ENCODE measurements at places on chromosomes 1 and 21.

GRCh38 chr1:23483321-23484252 lies at the start of gene ASAP3:
Gene ASAP3, minus strand, starts transcription at chr1:23484179. Its CDS starts 46 bp downstream, at chr1:23484133.
- peak; percentile 40 for DNase-seq

GRCh38 chr1:235527196-235527814 lies 23.1 kb upstream of the B3GALNT2 start:
- no peak for DNase-seq

- no peak for DNase-seq
Observed at GRCh38 chr1:68174738-68175113, 57.6 kb downstream of the WLS start.

DNA sequence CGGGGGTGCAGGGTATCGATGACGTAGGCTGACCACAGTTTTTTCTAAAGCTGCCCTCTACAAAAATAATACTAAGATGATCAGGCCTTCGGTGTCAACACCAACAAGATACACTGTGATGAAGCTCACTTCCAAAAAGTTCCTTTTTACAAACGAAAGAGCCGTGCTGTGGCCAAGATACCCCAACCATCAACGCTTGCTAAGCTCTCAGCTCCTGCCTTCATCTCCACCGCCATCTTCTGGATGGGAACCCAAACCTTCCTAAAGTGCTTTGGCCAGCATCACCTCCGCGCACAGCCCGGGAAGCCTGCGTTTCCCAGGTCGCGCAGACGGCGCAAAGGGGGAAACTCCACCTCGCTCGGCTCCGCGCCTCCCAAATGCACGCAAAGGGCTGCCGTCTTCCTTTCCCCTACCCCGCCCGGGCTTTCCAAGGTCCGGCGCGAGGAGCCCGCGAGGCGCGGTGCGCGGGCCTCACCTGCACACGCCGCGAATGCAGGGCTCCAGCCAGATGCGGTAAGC lies 541 bp downstream of the USP48 start:
- DNase-seq: no peak

GRCh38 chr1:183872403-183872802 lies 67.5 kb downstream of the RGL1 start:
- DNase-seq: no peak

- no peak for DNase-seq
Observed at GRCh38 chr1:51423073-51423821, 92.9 kb upstream of the TTC39A start.

DNA sequence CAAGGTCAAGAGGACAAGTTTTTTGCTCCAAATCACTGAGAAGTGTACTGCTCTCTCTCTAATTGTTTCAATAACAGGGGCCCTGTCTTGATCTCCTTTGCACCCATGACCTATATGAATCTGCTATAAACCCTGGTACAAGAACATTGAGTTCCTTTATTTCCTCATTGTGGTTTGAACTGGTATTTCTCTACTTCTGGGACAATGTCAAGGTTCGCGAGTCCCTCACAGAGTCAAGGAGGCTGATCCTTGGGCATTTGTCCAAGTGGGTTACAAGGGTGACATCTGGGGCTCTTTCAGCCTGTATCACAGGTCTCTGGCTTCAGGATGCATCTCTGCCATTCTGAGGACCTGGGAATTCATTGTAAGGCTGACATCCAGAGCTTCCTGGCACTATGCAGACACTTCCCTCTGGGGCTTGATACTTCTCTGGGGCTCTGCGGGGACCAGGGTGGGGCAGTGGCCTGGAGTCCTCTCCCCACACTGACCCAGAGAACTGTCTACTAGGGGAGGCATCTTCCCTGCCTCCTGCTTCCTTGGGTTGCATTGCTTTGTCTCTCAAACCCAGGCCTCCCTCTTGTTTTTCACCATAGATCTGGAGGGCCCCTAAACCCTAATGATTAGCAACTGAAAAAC lies 22.5 kb upstream of the ZNF648 start:
- no peak for DNase-seq

- no peak for DNase-seq
Observed at GRCh38 chr1:234168061-234168724, 205.1 kb upstream of the COA6 start.

DNA sequence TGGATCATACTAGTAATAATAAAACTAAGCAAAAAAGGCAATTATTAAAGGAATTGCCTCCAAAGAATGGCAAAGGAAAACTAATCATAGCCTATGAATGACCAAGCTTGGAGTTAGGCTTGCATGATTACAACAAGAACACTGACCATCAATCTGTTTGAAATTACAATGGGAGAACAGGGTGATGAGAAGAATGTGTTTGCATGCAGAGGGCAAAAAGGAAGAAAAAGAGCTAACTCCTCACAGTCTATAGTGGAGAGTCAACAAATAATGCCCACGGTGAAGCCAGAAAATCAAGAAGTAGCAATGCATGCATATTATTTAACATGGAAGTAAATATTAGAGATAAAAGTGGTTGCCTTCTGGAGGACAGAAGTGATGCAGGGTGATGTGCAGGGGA lies 71.8 kb downstream of the COLGALT2 start:
- no peak for DNase-seq

- no peak for DNase-seq
Observed at GRCh38 chr1:203238535-203238934, 9.1 kb upstream of the CHIT1 start.

- no peak for DNase-seq
Observed at GRCh38 chr1:90564164-90564563, 152.9 kb downstream of the BARHL2 start.

GRCh38 chr1:10242811-10243210 lies 32.4 kb downstream of the KIF1B start:
- no peak for DNase-seq

- DNase-seq: no peak
Observed at GRCh38 chr1:247453245-247453644, 4.7 kb downstream of the OR2B11 start.

DNA sequence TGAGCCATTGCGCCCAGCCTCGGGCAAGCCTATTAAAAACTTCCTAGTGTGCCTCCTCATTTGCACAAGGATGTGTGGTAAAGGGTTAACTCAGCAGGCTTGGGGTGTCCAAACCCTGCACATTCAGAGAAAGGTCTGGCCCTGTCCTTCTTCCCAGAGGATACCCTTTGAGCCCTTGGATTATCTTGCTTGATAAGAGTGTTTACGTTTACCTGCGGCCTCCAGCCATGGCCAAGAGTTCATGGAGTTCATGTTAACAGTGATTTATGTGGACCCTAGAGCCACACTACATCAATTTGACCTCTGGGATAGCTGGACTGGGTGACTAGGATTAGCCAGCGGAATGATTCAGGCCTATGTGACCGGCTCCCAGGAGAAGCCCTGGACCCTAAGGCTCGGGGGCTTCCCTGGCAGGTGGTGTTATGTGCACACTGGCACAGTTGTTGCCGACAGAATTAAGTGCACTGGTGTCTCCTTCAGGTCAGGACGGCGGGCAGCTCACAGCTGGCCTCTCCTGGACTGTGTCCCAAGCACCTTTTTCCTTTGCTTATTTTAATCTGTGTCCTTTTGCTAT lies 7.7 kb upstream of the TCP10L start:
- no peak for DNase-seq

- DNase-seq: no peak
Observed at GRCh38 chr1:87523466-87523865, 194.8 kb downstream of the LMO4 start.

DNA sequence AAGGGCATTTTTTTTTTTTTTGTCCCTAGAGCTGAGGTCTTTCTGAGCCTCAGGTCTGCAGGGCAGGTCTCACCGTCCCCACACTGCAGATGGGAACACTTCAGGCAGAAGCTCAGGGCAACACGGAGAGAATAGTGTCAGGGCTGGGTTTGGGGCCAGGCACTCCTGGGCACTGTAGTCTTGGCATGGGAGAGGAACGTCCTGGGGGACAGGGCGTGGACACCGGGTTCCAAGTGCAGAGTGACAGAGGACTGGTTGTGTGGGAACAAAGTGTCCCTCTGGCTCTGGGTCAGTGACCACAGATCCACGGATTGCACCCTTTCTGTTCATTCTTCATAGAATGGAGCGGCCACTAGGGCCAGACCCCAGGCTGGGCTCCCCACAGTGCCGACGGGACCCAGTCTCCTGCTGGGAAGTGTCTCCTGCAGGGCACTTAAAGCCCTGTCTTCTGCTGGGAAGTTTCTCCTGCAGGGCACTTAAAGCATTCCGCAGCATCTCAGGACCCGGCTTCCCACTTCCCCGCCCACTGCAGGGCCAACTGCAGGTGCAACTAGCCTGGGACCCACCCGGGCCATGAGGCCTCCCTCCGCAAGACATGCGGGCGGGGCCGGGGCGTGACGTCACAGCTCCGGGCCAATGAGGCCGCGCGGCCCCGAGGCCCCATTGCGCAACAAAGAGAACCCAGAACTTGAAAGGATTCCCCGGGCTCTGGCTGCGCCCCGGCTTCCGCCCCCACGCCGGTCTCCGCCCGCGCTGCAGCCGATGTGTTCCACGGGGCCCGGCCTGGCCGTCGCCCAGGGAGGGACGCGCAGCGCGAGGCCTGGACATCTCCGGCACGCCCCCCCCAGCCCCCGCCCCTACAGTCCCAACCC lies 1.2 kb downstream of the GPR153 start:
- DNase-seq: peak; percentile 69

DNA sequence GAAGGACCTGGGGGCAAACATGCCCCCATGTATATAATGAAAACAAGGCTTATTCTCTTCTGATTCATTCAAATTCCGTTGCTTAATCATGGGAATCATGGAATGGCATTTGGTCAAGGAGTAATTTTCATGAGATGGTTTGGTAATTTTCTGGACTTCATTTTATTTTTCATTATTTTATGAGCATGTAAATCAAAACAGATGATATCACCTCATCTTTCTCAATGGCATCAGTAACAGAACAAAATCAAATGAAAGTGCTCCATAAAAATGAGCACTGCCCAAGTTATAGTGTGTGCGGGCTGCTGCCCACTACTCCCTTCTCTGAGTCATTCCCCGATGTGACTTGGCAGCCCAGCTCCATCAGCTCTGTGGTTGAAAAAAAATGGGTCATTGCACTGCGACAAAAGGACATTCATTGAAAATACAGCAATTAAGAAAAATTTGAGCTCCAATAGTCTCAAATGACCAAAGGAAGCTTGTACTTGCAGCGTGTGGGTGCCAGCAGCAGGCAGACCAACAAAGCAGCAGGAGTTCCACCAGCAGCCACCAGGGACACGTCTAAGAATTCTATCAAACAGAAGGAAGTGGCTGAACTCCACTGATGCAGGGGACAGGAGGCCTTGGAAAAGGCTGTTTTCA lies 84.3 kb upstream of the VAV3 start:
- no peak for DNase-seq

GRCh38 chr1:8862528-8862927 lies 16.0 kb downstream of the ENO1 start:
- DNase-seq: peak; percentile 45

DNA sequence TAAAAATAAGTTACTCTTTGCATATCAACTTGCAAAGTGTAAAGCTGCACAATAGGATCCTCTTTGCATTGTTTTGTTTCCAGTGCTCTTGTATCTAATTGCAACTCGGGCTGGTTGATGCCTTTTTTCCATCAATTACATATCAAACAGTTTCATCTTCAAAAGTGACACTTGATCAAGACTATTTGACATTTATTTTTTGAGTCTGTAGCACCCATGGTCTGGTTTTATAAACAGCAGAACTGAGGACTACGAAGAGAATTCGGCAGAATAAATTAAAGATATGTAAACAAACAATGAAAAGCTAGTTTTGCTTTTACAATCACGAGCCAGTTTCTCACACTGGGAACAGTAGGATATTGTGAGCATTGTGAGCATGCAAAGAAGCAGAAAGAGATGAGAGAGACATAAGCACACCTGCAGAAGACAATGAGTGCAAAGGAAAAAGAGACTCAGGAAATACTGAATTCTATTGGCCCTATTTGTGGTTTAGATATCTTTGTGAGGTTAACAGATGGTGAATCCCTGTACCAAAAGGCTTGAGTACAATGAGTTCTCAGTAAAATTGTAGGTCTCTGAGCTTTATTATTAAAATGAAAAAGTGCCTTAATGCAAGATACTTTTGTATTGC lies 45.4 kb downstream of the RPL5 start:
- DNase-seq: no peak

DNA sequence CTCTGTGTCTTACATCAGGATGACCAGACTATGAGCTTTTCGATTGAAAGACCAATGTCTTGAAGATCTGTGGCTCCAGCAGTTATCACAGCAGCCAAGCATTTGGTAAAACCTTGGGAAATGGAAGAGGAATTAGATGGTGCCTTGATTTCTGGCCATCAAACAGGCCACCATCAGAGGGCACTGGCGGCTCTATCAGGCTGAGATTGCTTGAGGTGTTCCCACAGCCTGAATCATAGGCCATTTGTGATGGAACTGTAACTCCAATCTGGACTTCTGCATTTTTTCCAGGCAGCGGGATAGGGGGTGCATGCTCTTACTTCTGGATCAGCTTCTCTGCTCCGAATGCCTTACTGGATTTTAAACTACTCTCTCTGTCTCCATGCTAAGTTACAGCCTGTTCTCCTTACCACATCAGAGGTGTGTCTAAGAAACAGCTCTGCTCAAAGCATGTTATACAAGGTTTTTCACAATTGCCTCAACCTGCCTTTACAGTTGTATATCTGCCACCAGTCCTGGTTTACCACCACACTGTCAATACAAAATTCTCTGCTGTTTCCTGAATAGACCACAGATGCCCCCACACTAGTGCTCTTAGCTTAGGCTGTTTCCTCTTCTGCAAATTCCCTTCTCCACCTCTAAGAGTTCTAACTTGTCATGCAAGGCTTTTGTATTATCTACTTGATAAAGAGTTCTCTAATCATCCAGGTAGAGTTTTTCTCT lies 180.9 kb downstream of the PTGER3 start:
- DNase-seq: no peak

- no peak for DNase-seq
Observed at GRCh38 chr1:67041841-67042503, 12.0 kb downstream of the SLC35D1 start.

DNA sequence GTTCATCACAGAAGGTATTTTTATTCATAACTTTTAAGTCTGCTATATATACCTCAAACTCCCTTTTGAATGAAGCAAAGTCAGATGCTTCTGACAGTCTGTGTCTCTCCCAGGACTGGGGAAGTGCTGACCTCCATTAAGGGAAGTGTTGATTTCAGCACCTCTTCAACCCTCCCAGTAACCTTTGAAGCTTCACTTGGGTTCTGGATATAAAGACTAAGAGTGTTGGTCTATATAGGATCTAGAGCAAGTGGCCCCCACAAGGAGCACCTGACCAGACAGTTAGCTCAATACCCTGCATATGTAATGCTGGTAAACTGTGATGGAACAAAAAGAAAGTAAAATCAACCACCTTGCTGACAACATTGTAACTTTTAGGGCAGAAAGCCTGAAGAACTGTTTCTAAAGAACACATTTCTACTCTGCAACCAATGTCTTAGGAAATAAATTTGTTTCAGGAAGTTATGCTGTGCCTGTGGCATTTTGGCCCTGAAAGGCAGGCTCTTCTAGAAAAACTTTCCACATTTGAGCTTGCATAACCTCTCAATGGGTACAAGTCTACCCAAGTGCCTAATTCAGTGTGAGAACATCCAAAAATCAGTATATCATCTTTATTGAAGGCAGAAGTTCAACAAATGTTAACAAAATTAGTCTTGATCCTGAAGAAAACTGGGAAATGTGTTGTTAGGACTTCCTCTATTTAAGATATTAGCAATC lies 865 bp upstream of the PTPN22 start:
- peak; percentile 26 for DNase-seq

Data from naive thymus-derived CD4-positive, alpha-beta T cell (primary cell).